Neural progenitor cell (in vitro differentiated cells): ENCODE measurements at places on chromosomes 1 and 21. TPM values are rescaled to one million over a fixed set of nuclear protein-coding genes. Genes with fewer than 3 reads are reported as not detected.

GRCh38 chr1:7888248-7889081, 35.6 kb upstream of the UTS2 start:
- DNase-seq = no peak

Gene GPR52
- total RNA-seq = 0.84 TPM in 2 replicates

GRCh38 chr1:198155253-198155652, 1.5 kb upstream of the NEK7 start:
- no peak for DNase-seq

- no peak for DNase-seq
Measured at GRCh38 chr1:102282955-102283354, 286.2 kb upstream of the OLFM3 start.

GRCh38 chr1:218817071-218817470, 356.6 kb upstream of the LYPLAL1 start:
- DNase-seq = no peak

- DNase-seq = no peak
Measured at GRCh38 chr21:33914188-33914587, 1.4 kb downstream of the ATP5PO start.

DNA sequence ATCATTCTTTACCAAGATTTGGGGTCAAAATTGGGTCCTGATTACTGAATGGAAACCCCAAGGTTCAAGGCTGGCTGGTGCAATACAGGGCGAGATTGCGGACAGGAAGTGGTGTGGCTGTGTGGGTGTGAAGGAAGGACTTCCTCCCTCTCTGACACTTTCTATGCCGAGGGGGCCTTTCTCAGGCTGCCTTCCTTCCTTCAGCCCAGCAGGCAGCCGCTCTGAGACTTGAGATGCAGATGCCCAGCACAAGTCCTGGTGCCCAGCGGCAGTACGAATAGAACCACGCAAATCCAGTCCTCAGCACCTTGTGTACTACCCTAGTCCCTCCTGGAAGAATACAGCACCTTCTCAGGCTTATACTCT, 16.3 kb downstream of the BATF3 start:
- no peak for DNase-seq

Gene OR2L8
- total RNA-seq = not detected in 2 replicates

GRCh38 chr1:204867666-204868339, 2.9 kb upstream of the NFASC start:
- DNase-seq = no peak

DNA sequence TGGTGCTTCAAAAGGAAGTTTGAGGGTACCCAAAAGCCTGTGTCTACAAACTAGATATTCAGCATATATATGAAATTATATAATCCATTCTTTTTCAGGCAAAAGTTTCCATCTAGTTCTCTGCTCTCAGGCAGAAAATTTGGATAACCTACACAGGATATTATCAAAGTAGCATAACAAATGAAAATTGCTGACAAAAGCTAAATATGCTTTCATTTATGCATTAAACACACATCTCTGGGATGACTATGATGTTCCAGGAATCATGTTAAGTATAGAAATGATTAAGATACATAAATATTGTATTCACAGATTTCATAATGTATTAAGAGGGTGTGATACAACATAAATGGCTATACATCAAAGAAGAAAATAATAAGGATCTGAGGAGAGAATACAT, 92.8 kb downstream of the LRRC53 start:
- DNase-seq = no peak

GRCh38 chr21:27570306-27570868, 603.5 kb upstream of the ADAMTS5 start:
- DNase-seq = no peak
